Caco-2 (cell line): ENCODE measurements at places on chromosomes 4 and X. TPM values are rescaled to one million over a fixed set of nuclear protein-coding genes. Genes with fewer than 3 reads are reported as not detected.

SSX1 gene
- total RNA-seq: not detected in 2 replicates

DNA sequence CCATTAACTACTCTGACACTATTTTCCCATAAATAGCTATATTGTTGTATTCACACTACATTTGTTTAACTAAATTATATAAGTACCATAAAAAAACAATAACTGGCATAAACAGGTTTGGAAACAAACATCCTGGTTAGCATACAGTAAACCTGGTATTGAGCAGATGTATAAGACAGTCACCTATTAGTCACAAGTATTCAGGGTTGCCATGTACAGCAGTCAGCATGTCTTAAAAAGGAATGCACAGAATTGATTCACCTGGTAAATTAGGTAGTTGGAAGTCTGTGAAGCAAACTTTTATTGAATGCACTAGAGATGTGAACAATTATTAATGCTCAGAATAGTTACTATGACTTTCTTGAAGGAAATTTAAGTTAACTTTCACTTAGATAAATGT, 137.9 kb downstream of the FAM13A start:
- no peak for DNase-seq

DNA sequence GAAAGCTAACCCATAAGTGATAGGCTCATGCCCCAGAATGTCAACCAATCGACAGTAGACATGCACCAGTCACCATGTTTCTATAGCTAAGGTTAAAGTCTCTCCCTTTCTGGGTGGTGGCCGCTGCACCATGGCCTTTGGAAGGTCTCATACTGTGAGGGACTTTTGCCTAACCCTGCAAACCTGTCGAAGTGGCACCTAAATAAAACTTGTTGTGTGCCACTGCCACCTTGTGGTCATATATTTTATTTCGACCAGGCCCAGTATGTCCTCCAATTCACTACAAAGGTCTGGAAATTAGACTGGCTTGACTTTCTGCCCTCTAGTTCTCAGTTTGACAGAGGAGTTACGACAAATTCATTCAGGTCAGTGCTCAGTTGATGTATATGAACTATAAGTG, 163.1 kb downstream of the SMARCA1 start:
- DNase-seq: peak; percentile 43

- DNase-seq: no peak
These were observed 8.6 kb downstream of the FAT1 start for GRCh38 chr4:186715077-186715476.

LEF1 gene
- total RNA-seq: 19.3 and 22.3 TPM in 2 replicates

REPS2 gene
- 0.30 and 0.86 TPM in 2 replicates for total RNA-seq

GRCh38 chr4:121698236-121698671, 1.5 kb upstream of the ANXA5 start:
- DNase-seq: no peak

GRCh38 chrX:46628460-46629371, 55.2 kb downstream of the CHST7 start:
- no peak for DNase-seq

- DNase-seq: no peak
These were observed 130.2 kb downstream of the AMELX start for GRCh38 chrX:11423362-11423818.
